ENCODE measurements at places on chromosomes 7 and 10.
A peak's percentile ranks its signal among the peaks of the same experiment; 100 is the strongest.

DNA sequence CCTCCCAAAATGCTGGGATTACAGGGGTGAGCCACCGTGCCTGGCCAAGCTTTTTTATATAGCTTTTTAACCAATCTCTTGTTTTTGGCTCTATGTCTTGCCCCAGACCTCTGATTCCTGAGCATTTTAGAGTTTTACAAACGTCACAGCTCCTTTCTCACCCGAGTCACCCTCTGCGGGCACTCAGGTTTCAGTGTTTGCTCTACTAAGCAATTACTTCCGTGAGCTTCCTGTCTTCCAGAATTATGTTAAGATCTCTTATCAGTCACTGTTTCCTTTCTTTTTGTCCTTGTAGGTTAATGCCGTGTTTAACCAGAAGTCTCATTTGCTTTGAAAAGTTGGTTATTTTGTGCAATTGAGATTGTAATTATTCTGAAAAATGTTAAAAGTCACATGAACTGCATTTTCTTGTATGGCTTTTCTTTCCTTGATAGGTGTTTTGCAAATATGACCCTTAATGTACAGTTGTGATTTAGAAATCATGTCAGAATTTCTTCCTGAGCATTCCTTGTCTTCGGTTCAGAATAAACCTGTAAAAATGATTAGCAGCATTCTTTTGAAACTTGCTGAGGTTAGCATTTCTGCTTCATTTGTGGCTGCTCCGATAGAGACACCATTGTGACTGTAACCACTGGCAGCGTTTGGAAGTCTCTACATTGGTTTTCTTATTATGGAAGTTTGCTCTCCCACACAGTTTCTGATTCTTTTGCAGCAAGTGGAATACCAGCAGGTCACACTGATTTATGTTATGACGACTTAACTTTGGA, 4.5 kb upstream of the HKDC1 start:
- peaks cover 46% of the 10 kb centered on the region for H3K4me1 ChIP-seq
- H3K27me3 ChIP-seq = no peaks in the 10 kb centered on the region
- DNase-seq = peak; percentile 60
- peak overlapping the region; percentile 61 for H3K4me3 ChIP-seq
- peak overlapping the region; percentile 88 for H3K27ac ChIP-seq
- H3K36me3 ChIP-seq = no peaks in the 10 kb centered on the region

DNA sequence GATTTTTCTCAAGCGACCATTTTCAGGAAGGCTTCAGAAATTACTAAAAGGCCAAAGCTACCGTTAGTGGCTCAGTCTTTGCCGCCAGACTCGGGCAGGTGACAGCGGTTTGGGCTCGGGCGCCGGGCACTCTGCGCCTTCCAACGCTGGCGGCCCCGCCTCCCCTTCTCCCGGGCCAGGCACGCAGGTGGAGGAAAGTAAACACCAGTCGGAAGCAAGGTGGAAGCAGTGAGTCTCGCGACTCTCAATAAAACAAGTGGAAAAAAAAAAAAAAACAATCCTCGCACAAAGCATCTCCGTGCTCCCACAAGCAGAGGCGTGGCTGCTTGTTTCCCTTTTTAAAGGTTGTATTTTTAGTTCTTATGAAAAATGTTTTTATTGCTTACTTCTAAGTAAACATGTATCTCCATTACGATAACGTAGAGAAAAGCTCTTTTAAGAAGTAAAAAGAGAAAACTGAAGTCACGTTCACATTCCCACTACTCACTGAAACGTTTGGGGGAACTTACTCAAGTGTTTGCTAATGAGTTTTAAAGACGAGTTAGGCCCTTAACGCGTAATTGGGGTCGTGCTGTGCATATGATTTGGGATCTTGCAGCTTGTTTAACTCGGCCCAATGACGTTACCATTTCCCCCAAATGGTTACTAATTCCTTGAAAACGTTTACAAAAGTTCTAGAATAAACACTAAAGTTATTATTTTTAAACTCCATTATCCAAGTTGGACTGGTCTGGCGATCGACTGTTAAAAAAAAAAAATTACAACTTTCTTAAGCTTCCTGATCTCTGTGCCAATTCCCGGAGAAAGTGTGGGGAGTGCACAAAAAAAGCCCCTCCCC, 864 bp downstream of the CDCA7L start:
- peak; percentile 63 for DNase-seq
- peak overlapping the region; percentile 90 for H3K27ac ChIP-seq
- peak overlapping the region; percentile 89 for H3K4me3 ChIP-seq
- H3K36me3 ChIP-seq = peaks cover 24% of the 10 kb centered on the region
- peaks cover 75% of the 10 kb centered on the region for H3K4me1 ChIP-seq

DNA sequence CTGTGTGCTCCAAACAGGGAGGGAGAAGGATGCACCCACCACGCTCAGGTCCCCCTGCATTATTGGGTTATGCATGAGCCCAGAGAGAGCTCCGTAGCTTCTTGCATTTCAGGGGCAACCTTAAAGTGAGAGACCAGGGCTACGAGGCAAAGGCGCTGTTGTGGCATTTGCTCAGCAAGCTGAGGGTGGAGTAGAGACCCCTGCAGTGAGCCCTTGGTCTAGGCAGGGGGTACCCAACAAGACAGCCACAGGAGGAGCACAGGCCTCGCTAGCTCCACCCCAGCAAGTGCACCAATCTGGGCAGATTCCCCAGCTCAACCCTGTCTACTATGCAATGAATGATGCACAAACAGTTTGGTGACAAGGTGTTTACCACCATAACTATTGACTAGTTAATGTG, 198.4 kb downstream of the CALN1 start:
- H3K36me3 ChIP-seq = no peaks in the 10 kb centered on the region
- H3K4me1 ChIP-seq = no peaks in the 10 kb centered on the region
- no peaks in the 10 kb centered on the region for H3K27me3 ChIP-seq
- no peak for DNase-seq
- H3K27ac ChIP-seq = no peak overlapping the region

DNA sequence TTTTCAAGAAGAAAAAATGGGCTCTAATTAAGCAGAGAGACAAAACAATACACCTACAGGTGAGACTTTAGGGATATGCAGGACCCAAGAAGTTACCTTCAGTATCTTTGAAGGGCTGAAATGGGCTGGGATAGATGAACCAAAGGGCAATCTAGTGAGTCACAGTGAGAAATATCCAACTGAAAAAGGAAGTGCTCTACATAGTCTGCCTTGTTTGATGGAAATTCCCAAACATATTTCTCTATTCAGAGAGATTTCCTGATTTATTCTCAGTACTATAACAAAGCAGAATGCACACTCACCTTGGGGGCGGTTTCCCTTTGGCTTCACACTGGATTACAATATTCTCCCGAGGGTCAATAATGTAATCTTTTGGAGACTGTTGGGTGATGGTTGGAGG, 104.1 kb upstream of the LAMB4 start:
- no peaks in the 10 kb centered on the region for H3K36me3 ChIP-seq
- no peak for DNase-seq
- peaks cover 4% of the 10 kb centered on the region for H3K27me3 ChIP-seq

DNA sequence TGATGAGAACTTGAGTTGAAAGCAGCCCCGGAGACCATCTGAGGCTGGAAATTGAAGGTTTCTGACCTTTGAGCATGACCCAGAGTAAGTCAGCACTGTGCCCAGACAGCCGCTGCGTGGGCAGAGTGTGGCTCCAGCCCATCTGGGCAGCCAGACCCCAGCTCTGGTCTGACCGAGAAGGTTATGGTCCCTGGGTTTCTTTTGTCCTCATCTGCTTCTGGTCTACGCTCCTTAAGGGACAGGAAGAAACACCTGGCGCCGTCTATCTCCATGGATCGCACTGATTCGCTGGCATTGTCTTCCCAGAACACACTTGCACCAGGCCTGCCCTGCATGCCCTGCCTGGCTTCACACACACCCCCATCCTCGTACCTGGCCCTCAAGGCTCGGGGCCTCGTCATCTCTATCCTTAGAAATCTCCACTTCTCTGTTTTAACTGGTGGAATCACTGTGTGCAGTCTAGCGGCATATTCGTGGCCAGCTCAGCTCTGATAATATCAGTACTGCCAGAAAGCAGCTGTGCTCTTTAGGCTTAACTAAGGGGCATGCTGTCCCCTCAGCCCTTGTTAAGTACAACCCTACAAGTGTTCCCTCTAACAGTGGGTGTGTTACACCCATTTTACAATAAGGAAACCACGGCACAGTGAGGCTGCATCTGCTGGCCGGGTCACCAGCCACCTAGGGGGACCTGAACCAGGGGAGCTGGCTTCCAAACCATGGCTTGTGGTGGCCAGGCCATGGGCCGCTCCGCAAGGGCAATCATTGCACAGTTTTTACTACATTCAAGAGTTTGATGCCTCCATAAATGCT, 127.7 kb downstream of the ADCY1 start:
- H3K27me3 ChIP-seq = peaks cover 9% of the 10 kb centered on the region
- H3K4me3 ChIP-seq = no peak overlapping the region
- H3K4me1 ChIP-seq = no peaks in the 10 kb centered on the region

- DNase-seq = no peak
- H3K36me3 ChIP-seq = no peaks in the 10 kb centered on the region
- peaks cover 32% of the 10 kb centered on the region for H3K4me1 ChIP-seq
- H3K27me3 ChIP-seq = no peaks in the 10 kb centered on the region
Measured at GRCh38 chr10:47287805-47288204, 12.2 kb upstream of the GDF10 start.

DNA sequence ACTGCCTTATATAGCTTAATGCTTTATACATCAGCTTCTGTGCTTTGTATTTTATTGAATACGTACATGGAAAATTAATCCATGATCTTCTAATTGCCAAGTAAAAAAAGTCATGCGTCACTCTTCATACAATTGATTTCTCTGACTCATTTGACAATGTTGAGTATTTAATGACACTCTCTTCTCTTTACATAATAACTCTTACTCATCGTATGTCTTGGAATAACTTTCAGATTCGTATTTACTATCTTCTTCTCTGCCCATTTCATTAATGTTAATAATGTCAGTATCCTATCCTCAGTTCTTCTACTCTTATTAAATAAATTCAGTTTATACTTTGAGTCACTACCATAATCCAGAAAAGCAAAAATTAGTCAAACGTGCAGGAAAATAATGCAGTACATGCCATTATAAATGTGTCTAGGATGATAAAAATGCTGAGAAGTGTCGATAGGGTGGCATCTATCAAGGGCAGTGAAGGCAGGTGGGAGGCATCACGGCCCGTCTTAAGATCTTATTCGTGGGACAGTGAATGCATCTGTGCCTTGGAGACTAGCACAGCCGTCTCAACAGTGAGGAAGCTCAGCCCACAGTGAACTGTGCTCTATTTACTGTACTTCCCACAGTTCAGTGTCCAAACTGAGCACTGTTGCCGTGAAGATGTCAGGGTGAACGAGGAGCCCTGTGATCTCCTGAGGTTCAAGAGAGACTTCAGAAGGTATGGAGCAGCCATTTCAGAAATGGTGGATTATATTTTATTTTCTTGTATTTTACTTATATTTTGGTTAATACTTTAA, 39.8 kb upstream of the AKR1E2 start:
- peaks cover 19% of the 10 kb centered on the region for H3K27me3 ChIP-seq
- no peak for DNase-seq
- H3K4me3 ChIP-seq = no peak overlapping the region
- no peaks in the 10 kb centered on the region for H3K36me3 ChIP-seq

DNA sequence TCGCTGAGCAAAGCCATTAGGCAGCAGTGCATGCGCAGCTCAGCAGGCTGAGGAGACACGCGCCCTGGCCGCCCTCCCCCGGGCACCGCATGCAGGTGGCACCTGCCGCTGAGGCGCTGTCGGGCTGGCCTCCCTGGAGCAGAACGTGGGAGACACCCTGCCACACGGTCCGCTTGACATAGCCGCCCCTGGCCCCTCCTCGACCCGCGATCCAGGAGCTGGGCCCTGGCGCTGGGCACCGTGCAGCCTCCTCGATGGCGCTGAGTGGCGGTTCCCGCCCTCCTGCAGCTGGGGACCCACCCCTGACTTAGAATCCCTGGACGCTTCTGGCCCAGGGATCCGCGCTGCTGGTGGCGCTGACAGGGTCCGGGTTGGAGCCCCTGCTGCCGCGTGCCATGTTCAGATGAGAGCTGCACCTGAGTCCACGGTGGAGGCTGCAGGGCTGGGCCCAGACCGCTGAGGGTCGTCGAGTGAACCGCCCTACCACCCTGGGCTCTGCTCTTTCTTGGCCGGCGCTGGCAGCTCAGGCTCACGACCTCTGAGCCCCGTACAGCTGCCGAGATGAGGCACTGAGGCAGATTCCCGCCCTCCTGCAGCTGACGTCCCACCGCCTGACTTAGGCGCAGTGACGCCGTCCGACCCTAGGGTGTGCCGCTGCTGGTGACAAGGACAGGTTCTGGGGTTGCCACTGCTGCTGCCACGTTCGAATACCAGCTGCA, 116.8 kb downstream of the OR13A1 start:
- H3K27me3 ChIP-seq = peaks cover 13% of the 10 kb centered on the region
- DNase-seq = no peak
- no peaks in the 10 kb centered on the region for H3K4me1 ChIP-seq
- H3K27ac ChIP-seq = no peak overlapping the region
- H3K36me3 ChIP-seq = no peaks in the 10 kb centered on the region

DNA sequence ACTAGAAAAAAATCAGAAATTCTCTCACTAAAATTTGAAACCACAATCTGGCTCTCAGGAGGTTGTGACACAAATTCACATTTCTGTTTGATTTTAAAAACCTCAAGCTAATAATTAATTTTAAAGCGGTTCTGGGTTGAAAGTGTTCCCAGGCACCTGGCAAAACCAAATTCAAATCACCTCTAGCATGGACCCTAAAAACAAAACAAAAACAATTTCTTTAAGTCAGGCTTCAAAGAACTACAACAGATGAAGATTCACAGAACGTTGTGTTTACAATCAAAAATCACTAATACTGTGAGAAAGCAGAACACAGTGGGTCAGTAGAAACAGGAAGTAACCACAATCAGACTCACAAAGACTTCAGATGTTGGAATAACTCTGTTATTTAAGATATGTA, 7.2 kb upstream of the RELN start:
- DNase-seq = no peak
- H3K27ac ChIP-seq = no peak overlapping the region
- no peaks in the 10 kb centered on the region for H3K4me1 ChIP-seq
- H3K27me3 ChIP-seq = peaks cover 18% of the 10 kb centered on the region
- no peak overlapping the region for H3K4me3 ChIP-seq

DNA sequence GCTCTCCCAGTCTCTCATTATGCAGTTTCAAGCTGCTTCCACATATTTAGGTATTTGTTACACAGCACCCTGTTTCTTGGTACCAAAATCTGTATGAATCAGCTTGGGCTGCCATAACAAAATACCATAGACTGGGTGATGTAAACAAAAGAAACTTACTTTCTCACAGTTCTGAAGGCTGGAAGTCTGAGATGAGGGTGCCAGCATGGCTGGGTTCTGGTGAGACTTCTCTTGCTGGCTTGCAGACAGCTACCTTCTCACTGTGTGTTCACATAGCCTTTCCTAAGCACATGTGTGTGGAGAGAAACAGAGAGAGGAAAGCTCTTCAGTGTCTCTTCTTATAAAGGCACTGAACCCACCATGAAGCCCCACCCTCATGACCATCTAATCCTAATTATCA, 15.7 kb upstream of the CBLL1 start:
- H3K36me3 ChIP-seq = no peaks in the 10 kb centered on the region
- H3K4me3 ChIP-seq = no peak overlapping the region
- peaks cover 25% of the 10 kb centered on the region for H3K27me3 ChIP-seq
- no peak overlapping the region for H3K27ac ChIP-seq
- DNase-seq = no peak
- no peaks in the 10 kb centered on the region for H3K4me1 ChIP-seq

- H3K27ac ChIP-seq = no peak overlapping the region
- no peak overlapping the region for H3K4me3 ChIP-seq
- H3K27me3 ChIP-seq = no peaks in the 10 kb centered on the region
- no peak for DNase-seq
- no peaks in the 10 kb centered on the region for H3K36me3 ChIP-seq
- peaks cover 4% of the 10 kb centered on the region for H3K4me1 ChIP-seq
Measured at GRCh38 chr7:70805360-70805759, 326.6 kb upstream of the GALNT17 start.
